Kasumi-1 (cell line): ENCODE measurements at places on chromosomes 11 and 22.

GRCh38 chr11:94933223-94934130 lies 39.9 kb downstream of the CWC15 start:
- no peak for DNase-seq

DNA sequence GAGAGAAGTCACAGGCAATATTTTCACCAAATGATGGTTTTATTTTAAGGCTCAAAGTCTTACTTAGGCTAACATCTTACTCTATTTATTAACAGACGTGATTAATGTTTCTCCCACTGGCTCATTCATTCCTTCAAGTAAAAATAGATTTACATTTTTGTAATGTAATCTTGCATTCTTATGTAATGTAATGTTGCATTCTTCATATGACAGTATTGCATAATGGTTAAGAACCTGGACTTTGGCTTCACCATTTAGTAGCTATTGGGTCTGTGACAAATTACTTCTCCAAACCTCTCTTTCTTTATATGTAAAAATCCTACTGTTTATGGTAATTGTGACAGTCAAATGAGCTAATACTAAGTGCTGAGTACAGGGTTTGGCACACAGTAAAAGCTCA lies 3.3 kb upstream of the DIXDC1 start:
- DNase-seq = no peak

DNA sequence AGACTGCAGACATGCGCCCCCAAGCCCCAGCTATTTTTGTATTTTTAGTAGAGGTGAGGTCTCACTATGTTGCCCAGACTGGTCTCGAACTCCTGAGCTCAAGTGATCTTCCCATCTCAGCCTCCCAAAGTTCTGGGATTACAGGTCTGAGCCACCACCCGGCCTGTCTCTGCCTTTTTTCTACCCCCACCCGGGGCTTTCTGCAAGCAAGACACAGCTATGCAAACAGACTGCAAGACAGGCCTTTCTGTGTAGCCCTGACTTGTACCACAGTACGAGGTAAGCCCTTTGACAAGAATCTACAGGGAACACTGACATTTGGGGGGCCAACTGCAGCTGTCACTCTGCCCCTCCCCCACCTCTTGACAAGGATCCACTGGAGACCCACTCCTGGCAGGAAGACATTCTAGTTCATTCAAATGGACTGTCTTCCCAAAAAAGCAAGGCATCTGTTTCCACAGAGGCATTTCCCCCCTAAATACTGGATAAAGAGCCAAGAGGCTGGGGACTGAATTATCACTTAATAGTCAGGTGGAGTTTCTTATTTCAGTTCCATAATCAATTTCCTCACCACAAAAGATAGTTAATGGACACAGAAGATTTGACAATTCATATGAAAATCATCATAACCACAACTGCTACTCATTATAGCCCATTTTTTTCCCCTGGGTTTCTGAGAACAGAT lies 118.2 kb downstream of the ABTB2 start:
- DNase-seq = no peak

- no peak for DNase-seq
Observed at GRCh38 chr11:85626496-85626895, 648 bp downstream of the DLG2 start.

- DNase-seq = no peak
Observed at GRCh38 chr11:92739041-92739440, 230.4 kb upstream of the MTNR1B start.
